Hypothalamus (tissue), 51 donors: ENCODE measurements at places on chromosomes 12 and 14.

DNA sequence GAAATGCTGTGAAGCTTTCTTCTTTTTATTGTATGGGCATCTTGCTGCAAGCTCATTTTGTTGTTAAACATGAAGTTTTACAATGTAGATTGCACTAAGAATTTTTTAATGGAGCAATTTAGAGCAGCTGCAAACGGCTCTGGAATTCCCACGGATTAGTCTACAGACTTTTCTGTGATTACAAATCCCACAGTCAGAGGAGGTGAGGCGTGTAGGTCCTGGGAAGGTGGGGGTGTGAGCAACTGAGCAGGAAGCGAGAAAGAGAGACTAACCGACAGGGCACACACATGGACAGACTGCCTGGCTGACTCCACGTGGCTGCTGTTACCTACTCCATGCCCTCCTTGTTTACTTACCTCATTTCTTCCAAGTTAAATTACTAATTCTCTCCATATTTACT, 348.5 kb downstream of the NPAS3 start:
- DNase-seq, result no peak

GRCh38 chr12:55850893-55851292, 8.2 kb upstream of the MMP19 start:
- DNase-seq, result no peak

DNA sequence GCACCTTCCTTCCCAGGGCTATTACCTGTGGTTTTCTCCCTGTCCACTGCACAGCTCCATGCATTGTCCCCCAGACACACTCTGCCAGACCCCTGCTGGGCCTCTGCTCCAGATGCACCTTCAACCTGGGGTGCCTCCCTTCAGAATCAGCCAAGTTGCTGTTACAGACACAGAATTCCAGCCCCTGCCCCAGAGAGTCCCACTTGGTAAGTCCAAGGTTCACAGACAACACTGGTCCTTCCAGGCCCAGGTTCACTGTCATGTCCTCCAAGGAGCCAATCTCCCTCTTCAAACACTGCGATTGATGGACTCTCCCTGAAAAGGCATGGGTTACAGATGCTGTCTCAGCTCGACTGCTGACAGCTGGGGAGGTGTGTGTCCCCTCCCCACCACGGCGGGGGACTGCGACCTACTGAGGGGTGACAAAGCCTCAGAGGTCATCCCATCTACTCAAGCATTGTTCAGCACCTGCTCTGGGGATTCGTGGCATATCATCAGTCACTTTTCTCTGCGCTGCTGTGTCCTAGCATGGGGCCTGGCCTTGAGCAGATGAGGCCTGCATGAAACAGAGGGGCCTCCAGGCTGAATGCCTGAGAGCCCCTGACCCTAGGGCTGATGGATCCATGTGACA, 24.3 kb downstream of the CALM1 start:
- no peak for DNase-seq

GRCh38 chr12:15545334-15545733, 223.0 kb downstream of the PTPRO start:
- no peak for DNase-seq

- peak; percentile 41 for DNase-seq
These were observed at the start of gene RASSF8 for GRCh38 chr12:25958428-25959070. Gene RASSF8 (plus strand): TSS chr12:25958682. CDS start chr12:26055344, 96,662 bp downstream.

DNA sequence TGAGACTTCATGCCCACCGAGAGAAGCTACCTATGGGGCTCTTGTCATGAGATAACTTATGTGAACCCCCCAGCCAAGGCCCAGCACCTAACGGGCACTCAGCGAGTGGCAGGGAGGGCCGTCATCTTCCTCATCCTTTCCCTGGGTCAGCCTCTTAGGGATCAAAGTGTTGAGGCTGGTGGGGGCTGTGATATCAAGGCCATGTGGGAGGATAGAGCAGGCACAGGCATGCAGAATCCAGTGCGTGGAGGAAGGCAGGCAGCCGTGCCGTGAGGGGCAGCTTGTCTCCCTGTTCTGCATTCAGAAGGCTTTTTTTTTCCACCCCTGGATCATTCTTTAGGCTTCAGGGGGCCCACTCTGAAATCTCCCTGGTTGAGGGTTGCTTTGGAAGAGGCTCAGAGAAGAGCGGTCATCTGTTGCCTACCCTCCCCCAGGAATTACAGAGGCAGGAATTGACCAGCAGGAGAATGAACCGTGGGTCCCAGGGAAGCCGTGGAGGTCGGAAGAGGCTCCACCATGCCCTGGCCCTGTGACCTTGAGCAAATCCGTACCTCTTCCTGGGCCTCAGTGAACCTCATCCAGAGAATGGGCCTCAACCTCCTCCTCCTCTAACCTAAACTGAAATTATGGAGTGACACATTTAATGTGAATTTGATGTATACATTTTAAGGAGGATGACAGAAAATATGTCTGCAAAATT, 62.8 kb downstream of the BEGAIN start:
- no peak for DNase-seq

DNA sequence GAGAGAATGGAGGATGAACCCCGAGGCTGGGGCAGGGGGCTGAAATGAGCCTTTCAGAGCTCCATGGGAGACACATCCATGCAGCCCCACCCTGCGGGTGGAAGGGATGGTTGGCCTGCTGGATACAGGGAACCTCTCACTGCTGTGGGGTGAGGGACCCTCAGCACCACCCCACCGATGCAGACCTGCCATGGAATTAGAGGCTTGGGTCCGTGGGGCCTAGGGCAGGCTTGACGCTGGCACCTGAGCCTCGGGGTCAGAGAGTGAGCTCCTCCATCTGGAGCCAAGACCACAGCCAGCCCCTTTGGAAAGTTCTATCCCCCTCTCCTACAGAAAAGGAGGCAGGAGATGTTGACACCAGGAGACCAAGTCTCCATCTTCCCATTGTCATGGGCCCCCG, 7.4 kb upstream of the KRT74 start:
- no peak for DNase-seq
